ENCODE measurements at places on chromosomes 3 and 15.

DNA sequence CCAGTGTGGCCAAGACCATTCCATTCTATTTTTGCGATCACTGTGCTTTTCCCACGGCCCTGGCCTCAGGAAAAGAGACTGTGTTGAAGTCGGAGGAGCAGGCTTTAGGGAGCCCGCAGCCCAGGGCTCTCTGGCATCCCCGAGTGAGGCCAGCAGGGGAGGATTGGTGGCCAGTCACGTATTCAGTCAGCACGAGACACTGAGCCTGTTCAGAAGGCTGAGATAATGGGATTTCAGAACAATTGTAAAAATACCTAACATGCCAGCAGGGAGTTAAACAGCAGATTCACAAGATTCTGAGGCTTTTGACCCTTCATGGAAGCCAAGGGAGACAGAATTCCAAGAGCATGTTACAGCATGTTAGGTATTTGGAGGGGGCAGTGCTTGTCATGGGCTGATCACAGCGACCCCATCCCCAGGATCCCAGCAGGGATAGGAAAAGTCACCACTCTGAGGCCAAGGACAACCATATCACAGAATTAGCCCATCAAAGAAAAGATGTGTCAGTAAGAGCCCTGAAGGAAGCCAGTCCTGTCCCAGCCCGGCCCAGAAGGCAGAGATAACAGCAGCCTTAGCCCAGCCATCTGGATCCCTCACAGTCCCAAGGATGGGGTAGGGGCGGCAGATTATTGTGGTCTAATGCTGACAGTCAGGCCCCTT lies 40.6 kb downstream of the AMOTL2 start:
- peak; percentile 79 for DNase-seq

DNA sequence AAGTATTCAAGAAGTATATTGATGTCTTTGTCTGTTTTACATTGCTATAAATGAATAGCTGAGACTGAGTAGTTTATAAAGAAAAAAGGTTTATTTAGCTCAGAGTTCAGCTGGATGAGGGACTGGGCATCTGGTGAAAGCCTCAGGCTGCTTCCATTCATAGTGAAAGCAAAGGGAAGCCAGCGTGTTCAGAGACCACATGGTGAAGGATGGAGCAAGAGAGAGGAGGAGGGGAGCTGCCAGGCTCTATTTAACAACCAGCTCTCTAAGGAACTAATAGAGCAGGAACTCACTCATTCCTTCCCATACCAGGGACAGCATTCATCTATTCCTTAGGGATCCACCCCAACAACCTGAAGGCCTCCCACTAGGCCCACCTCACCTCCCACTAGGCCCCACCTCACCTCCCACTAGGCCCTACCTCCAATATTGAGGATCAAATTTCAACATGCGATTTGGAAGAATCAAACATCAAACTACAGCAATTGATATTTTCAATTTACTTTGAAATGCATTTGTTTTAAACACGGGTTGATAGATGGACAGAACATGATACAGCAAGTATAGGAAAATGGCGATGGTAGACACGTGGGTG lies 167.5 kb upstream of the HES1 start:
- DNase-seq: no peak

DNA sequence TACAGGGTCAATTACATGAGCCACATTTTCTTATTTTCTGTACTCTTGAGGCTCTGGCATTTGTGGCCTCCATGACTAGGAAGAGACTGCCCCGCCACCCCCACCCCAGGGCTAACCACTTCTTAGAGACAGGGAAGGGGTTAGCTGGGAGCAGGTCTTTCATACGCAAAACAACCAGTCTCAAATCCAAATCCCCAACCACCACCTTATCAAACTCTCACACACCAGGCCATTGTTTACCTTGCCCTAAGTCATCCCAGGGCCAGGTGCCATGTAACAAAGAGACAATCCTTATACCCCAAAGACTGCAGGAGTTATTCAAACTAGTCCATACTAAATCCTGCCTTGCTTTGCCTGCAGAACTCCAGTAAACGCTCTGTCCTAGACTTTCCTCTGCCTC lies 77.8 kb downstream of the B3GNT5 start:
- no peak for DNase-seq

- peak; percentile 76 for DNase-seq
Measured at GRCh38 chr15:74631935-74632560, 16.4 kb downstream of the CLK3 start.

- no peak for DNase-seq
Measured at GRCh38 chr15:73950479-73950830, 24.2 kb downstream of the LOXL1 start.

- DNase-seq: no peak
Measured at GRCh38 chr3:136956971-136957370, 812 bp upstream of the IL20RB start.

DNA sequence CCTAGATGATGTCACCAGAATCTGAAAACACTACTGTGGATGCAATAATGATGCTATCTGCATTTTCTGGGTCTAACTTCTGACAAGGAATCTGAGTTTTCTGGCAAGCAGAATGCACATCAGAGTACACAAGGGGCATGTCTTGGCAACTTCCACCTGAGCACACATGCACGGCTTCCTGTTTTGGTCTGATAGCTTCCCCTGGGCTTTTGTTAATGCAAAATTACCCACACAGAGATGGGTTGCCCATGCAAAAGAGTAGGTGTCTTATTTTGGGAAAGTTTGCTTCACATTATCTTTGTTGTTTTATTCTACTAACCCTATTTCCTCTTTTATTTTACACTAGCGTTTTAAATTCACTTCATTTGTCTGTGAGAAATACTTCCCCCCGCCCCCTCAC lies 74.2 kb upstream of the SATB1 start:
- no peak for DNase-seq

- no peak for DNase-seq
Measured at GRCh38 chr15:56868170-56868569, 50.3 kb upstream of the TCF12 start.

DNA sequence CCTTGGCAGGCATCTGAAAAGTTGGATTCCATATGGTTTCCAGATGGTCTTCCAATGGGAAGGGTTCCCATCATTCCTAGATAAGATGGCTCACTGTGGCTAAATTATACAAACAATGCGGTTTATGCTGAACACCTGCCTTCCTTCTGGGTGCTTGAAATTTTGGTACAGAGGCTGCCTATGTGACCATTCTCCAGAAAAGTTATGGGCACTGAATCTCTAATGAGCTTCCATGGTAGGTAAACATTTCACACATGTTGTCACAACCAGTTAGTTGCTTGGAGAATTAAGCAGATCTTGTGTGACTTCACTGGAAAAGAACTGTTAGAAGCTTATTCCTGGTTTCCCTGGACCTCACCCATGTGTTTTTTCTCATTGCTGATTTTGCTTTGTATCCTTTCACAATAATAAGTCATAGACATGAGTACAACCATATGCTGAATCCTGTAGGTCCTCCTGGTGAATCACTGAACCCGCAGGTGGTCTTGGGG lies 30.1 kb downstream of the PLOD2 start:
- no peak for DNase-seq

- peak; percentile 30 for DNase-seq
Measured at GRCh38 chr3:81728766-81729544, 32.5 kb downstream of the GBE1 start.

DNA sequence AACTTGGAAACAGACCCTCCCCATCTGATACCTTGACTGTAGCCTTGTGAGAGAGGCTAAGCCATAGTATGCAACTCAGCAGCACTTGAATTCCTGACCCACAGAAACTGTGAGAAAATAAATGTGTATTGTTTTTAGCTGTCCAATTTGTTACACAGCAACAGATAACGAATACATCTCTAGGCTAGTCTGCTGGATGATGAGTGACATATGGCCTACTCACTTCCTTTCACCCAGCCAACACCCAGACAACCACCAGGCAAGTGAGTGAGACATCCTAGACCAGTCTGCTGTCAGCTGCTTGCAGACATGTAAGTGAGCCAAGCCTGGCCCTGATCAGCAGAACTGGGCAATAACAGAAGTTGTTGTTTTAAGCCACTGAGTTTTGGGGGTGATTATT lies 19.2 kb upstream of the SMAD6 start:
- DNase-seq: no peak

DNA sequence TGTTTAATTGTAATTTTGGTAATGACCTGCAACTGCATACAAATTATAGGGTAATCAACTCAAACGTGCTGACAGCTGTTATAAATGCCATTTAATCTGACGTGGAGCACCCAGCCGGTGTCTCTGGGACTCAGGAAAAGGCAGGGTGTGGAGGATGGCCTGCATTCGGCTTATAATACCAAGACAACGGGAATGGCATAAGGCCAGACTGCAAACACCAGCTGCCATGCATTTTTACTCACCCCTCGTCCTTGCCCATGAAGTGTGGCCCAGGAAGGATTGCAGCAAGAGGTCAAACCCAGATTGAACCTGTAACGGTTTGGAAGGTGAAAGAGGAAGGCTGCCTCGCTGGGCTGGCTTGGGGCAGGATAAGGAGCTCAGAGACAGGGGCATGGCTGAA lies 96.4 kb downstream of the WNT7A start:
- no peak for DNase-seq

DNA sequence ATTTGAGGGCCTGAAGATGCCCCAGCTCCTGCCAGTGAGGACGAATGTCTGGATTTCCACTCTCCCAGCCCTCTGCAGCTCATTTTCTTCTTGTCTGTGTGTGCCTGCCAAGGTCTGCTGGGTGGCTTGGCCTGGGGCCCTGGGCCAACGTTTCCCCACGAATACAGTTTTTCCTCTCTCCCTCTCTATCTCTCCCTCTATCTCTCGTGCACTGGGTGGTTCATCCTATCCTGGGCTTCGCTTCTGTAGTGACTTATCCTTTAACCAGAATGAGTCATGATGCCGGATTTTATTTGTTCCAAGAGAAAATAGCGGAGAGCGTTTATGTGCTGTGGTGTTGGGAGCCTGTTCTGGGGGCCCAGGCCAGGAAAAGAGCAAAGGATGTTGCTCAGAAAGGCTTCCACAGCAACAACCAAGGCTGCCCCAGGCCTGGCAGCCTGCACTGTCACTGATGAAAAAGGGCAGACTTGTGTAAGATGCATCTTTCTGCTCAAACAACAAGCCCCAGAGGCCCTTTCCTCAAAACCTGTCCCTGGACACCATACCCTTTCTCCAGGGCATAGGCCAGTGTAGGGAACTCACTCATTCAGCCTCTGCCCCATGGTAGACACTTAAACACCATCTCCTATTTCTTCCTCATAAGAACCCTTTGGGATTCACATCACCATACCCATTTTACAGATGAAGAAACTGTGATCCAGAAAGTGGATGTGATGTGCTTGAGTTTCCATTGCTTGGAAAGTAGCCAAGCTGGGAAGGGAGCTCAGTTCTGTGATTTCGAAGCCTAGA lies 47.3 kb downstream of the ITGA11 start:
- DNase-seq: peak; percentile 81

GRCh38 chr15:60906146-60906674 lies 322.9 kb downstream of the RORA start:
- DNase-seq: no peak

DNA sequence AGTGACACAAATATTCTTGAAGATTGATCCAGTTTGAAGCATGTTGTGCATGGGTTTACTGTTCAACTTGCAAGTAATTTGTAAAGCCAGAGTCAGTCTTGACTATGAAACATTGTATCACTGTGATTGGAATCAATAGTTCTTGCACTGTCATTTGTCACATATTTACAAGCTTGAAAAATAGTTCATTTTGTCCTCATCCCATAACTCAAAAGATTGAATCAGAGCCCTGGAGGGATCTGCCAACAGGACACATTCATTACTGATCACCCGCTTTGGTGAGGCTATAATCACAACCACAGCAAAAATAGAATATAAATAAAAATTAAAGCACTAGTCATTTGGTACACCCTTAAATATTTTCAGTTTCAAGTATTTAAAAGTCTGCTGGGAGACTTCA lies 368.9 kb downstream of the WDR72 start:
- DNase-seq: no peak

DNA sequence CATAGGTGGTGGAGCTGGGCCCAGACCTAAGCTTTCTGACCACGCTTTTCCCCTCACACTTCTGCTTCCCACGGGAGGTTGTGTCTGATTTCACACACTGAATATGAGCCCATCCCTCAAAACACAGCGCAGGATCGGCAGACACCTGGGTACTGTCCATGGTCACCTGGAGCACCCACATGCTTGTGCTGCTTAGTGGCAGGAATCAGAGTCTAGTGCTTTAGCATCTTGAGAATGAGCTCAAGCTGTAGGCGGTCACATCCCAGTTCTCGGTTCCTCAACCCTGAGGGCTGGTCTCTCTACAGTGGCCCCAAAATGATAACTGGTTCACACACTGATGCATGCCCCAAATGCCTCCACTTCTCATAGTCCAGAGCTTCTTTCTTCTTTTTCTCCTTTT lies 111.0 kb downstream of the SEMA5B start:
- no peak for DNase-seq

DNA sequence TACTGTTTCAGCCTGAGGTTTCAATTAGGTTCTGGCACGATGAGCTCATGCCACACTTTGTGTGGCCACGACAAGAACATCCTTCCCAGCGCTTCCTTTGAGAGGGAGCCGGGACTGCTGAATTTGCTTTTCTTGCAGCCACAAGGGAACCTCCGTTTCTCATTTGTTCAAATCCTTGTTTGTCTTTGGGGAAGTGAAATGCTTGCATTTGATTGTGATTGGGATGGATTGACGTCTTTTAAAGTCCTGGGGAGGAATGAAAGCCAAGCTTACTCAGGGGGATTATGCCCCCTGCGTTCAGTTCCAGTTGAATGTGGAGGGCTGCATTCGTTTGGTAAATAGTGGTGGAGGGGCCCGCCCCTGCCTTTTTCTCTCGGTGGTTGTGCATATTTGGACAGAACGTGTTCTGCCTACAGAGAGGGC lies 277.6 kb downstream of the THSD4 start:
- no peak for DNase-seq

- peak; percentile 12 for DNase-seq
Measured at GRCh38 chr3:129723558-129724324, 117.3 kb upstream of the PLXND1 start.

DNA sequence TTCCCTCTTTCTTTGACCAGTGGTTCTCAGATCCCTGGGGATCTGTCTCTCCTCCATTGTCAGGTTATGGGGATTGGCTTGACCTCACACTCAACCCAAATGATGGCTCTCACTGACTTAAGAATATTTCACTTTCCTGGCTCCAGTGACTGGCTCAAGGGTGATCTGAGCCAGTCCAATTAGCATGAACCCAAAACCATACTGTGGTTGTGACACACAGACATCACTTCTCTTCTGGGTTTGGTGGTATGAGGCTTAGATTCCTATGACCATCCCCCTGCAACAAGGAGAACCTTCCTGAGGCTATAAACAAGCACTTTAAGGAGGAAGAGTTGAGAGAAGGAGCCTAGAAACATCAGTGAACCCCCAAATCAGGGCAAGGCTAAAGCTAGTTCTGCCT lies 85.8 kb downstream of the KCNAB1 start:
- DNase-seq: no peak

DNA sequence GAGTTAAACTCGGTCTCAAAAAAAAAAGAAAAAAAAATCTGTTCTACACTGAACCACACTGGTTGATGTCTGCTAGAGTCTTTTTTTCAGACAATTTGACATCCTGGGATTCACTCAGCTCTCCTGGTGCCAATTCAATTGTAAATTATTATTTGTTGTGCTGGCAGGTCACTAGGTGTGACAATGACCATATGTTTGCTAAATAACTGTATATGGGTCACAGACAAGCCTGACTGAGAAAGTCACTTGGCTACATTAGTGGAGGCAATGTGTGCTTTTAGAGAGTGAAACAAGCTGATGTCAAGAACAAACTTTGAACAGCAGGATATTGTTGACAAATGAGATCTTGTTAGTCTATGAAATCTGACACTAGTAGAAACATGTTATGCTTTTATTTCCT lies 1379.1 kb downstream of the ZPLD1 start:
- DNase-seq: no peak

Data from HTR-8/SVneo (cell line).